ENCODE measurements at places on chromosomes 2 and 18. TPM values are rescaled to one million over a fixed set of nuclear protein-coding genes. Genes with fewer than 3 reads are reported as not detected.

GRCh38 chr2:160111951-160112798 lies 49.8 kb upstream of the PLA2R1 start:
- no peak overlapping the region for H3K4me3 ChIP-seq
- H3K36me3 ChIP-seq = no peaks in the 10 kb centered on the region
- H3K4me1 ChIP-seq = peaks cover 6% of the 10 kb centered on the region
- no peaks in the 10 kb centered on the region for H3K27me3 ChIP-seq
- no peak overlapping the region for H3K27ac ChIP-seq

GRCh38 chr18:39660141-39660540 lies 2094.5 kb upstream of the CELF4 start:
- no peaks in the 10 kb centered on the region for H3K27me3 ChIP-seq
- no peak overlapping the region for H3K27ac ChIP-seq
- no peaks in the 10 kb centered on the region for H3K36me3 ChIP-seq

FSHR gene
- 0.95 TPM for total RNA-seq

DYNAP gene
- total RNA-seq = not detected

SPEG gene
- 275 TPM for total RNA-seq

GRCh38 chr2:68870215-68870614 lies 982 bp downstream of the BMP10 start:
- no peak overlapping the region for H3K27ac ChIP-seq
- peaks cover under 1% of the 10 kb centered on the region for H3K27me3 ChIP-seq
- H3K36me3 ChIP-seq = no peaks in the 10 kb centered on the region
- peaks cover 7% of the 10 kb centered on the region for H3K4me1 ChIP-seq
- H3K4me3 ChIP-seq = no peak overlapping the region
- DNase-seq = no peak

STAT4 gene
- total RNA-seq = 0.32 TPM

MCEE gene
- 32.7 TPM for total RNA-seq

- H3K36me3 ChIP-seq = no peaks in the 10 kb centered on the region
- peak overlapping the region; percentile 97 for H3K4me3 ChIP-seq
- DNase-seq = peak; percentile 52
- peaks cover 4% of the 10 kb centered on the region for H3K4me1 ChIP-seq
- no peak overlapping the region for H3K27ac ChIP-seq
Observed at GRCh38 chr18:499776-500631, 497 bp downstream of the COLEC12 start.
